ENCODE measurements at places on chromosomes 4 and X. TPM values are rescaled to one million over a fixed set of nuclear protein-coding genes. Genes with fewer than 3 reads are reported as not detected.

The TMEM156 gene
- 16.8 TPM for total RNA-seq

The ARHGEF38 gene
- total RNA-seq, result not detected

The ZNF827 gene
- 25.0 TPM for total RNA-seq

The CXCL3 gene
- not detected for total RNA-seq

The DRD5 gene
- not detected for total RNA-seq

The LONRF3 gene
- 10.6 TPM for total RNA-seq

The SEL1L3 gene
- 64.3 TPM for total RNA-seq

DNA sequence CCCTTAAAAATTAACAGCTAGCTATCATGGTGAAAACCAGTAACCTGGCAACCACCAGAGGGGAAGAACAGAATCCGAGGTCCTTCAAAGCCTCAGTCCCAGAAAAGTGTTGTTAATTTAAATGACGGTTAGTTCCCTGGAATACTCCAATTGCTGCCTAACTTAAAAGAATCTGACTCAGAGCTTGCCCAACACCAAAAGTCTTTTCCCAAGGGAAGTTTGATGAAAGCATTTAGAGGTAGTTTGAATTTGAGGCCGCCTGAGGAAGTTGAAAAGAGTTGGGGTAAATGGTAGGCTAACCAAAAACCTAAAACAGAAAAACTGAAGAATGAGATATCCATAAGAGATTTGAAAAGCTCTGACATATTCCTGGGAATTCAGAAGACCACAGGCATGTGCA is 46.6 kb downstream of the IL13RA2 start:
- H3K36me3 ChIP-seq, result no peaks in the 10 kb centered on the region
- no peak for DNase-seq
- H3K27ac ChIP-seq, result no peak overlapping the region
- no peaks in the 10 kb centered on the region for H3K4me1 ChIP-seq

DNA sequence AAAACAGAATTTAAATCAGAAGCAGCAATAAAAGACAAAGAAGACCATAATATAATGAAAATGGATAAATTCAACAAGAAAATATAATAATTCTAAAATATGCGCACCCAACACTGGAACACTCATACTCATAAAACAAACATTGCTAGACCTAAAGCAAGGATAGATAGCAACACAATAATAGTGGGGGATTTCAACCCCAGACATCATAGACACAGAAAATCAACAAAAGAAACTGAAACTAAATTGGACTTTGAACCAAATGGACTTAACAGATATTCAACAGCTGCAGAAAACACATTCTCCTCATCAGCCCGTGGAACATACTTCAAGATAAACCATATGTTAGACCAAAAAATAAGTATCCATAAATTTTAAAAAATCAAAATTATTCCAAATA is 1552.6 kb downstream of the C4orf33 start:
- no peaks in the 10 kb centered on the region for H3K27me3 ChIP-seq
- no peaks in the 10 kb centered on the region for H3K36me3 ChIP-seq
- DNase-seq, result no peak
- H3K4me1 ChIP-seq, result no peaks in the 10 kb centered on the region
- no peak overlapping the region for H3K27ac ChIP-seq

DNA sequence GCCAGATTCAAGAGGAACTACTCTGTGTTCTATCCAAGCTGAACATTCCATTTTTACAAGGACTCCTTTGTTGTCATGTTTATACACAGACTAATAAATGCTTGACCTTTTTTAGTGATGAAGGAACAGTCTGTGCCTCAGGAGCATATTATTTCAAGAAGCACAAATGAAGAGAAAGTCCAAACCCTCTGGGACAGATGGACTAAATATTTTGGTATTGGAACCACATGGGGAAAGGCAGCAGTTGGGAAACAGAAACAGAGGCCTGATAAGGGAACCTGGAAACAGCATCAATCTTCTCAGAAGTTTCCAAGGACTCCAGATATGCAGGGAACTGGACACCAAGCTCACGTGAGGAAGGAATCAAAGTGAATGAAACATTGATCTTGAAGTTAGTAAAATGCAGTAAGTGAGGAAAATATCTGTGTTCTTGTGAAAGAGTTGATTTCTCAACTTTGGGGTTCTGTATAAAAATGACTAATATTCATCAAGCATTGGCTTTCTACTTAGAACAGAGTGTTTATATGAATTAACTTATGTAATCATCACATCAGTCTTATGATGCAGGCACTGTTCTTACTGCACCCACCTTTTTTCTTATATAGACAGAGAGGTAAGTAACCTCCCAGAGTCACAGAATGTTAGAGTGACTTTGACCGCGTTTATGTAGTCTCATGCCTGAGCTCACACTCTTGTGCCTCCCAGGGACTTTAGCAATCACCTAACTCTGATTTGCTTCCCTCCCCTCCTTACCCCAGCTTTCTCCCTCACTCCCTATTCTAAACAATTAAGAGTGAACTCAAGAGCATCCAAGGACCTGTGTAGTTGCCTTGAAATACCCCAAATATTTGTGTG is 148.9 kb upstream of the JADE1 start:
- no peak for DNase-seq
- no peaks in the 10 kb centered on the region for H3K36me3 ChIP-seq
- no peak overlapping the region for H3K27ac ChIP-seq
- peaks cover 11% of the 10 kb centered on the region for H3K4me1 ChIP-seq
- H3K4me3 ChIP-seq, result no peak overlapping the region
- no peaks in the 10 kb centered on the region for H3K27me3 ChIP-seq

DNA sequence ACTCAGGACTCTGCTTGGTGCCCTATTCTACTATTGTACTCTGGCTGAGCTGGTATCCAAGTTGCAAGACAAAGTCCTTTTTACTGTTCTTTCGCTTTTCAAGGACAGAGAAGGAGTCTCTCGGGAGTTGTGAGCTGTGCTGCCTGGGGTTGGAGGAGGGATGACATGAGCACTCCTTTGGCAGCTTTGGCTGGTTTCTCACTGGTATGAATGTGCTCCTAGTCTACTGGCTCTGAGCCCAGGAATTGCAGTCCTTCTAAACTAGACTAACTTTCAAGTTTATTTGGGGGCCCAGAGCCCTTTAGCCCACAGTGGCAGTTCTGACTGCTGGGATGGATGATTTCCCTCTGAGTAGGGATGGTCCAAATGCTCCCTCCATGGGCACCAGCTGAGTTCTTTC is 997.1 kb downstream of the RAB28 start:
- no peak overlapping the region for H3K4me3 ChIP-seq
- H3K36me3 ChIP-seq, result no peaks in the 10 kb centered on the region
- no peak overlapping the region for H3K27ac ChIP-seq
- no peaks in the 10 kb centered on the region for H3K27me3 ChIP-seq
- no peak for DNase-seq

DNA sequence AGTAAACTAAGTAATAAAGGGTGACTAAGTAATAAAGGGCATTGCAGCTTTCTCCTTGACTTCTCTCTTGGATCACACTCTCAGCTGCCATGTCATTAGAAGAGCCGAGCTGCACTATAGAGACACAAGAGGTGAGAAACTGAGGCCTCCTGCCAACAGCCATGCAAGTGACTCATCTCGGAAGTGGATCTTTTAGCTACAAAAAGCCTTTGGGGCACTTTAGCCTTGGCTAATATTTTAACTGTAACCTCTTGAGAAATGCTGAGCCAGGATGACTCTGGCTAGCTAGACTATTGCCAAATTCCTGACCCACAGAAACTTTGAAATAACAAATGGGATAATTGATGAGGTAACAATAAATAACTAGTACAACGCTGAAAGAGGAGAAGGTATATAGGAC is 1.5 kb upstream of the NEIL3 start:
- H3K36me3 ChIP-seq, result no peaks in the 10 kb centered on the region
- H3K27me3 ChIP-seq, result no peaks in the 10 kb centered on the region
- no peak overlapping the region for H3K27ac ChIP-seq
- no peak overlapping the region for H3K4me3 ChIP-seq
- peaks cover 25% of the 10 kb centered on the region for H3K4me1 ChIP-seq

DNA sequence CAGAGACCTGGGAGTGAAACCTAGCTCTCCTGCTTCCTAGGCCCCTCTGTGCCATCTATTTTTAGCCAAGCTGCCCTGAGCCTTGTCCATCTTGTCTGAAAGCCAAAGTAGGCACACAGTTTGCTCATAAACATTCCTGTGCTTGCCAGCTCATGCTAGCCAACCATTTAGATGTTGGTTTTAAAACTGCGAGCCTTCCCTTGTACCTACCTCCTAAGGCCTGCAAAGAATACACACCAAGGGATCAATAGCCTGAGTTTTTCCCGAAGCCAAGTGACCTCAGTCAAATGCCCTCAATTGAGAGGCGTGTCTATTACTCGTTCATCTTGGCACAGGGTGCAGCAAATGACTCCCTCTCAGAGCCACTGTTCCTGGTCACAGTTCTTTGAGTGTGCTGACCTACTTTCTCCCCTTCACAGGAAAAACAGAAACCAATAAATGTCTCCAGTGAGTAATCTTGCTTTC is 48.5 kb downstream of the ZCCHC12 start:
- H3K27me3 ChIP-seq, result no peaks in the 10 kb centered on the region
- H3K27ac ChIP-seq, result no peak overlapping the region
- no peak overlapping the region for H3K4me3 ChIP-seq
- H3K36me3 ChIP-seq, result no peaks in the 10 kb centered on the region

DNA sequence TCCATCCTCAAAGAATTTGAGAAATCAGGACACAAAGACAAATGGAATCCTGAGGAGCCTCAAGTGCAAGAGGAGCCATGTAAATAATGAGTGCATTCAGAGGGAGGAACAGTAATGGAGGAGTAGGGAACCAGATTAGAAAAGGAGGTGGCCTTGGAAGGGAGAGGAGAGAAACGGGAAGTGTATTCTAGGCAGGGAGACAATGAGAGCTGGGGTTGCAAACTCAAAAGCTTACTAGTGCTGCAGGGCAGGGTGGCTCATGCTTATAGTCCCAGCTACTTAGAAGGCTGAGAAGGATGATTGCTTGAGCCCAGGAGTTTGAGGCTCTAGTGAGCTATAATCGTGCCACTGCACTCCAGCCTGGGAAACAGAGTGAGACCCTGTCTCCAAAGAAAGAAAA is 113.2 kb upstream of the LSM6 start:
- H3K4me3 ChIP-seq, result no peak overlapping the region
- DNase-seq, result no peak
- no peaks in the 10 kb centered on the region for H3K27me3 ChIP-seq
- H3K36me3 ChIP-seq, result no peaks in the 10 kb centered on the region

DNA sequence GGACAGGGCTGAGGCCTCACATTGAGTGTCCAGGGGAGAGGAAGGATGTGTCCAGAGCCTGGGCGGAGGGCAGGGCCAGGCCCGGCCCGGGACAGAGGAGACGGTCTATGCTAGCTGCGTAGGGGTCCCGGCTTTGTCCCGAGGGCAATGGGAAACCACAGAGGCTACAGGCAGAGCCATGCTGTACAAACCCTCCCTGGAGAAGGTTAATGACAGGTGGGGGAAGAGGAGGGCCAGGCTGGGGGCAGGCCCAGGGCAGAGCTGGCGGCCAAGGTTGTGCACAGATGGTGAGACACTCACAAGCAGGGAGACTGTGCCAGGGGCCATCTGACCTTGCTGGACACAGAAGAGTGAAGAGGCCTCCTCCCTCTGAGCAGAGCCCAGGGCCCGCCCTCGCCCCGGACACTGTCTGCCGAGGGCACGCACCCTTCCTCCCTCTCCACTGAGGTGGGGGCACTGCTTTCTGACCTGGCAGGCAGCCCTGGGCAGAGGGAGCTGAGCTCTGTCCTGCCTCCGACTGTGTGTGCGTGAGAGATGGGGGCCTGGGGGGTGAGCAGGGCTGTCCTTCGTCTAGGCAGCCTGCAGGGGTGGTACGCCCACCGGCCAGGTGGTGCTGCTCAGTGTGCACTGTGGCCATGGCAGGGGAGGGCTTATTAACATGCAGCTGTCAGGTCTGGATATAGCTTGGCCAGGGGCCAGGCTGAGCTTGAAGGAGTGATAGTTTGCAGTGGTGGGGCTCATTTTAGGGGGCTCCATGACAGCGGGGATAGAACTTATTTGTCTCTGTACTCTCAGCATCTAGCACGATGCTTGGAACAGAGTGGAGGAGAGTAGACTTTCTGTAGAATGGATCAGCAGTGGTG is 75.7 kb upstream of the LRPAP1 start:
- H3K4me1 ChIP-seq, result no peaks in the 10 kb centered on the region
- H3K27me3 ChIP-seq, result no peaks in the 10 kb centered on the region
- no peak for DNase-seq
- H3K27ac ChIP-seq, result no peak overlapping the region
- no peak overlapping the region for H3K4me3 ChIP-seq
- H3K36me3 ChIP-seq, result no peaks in the 10 kb centered on the region

DNA sequence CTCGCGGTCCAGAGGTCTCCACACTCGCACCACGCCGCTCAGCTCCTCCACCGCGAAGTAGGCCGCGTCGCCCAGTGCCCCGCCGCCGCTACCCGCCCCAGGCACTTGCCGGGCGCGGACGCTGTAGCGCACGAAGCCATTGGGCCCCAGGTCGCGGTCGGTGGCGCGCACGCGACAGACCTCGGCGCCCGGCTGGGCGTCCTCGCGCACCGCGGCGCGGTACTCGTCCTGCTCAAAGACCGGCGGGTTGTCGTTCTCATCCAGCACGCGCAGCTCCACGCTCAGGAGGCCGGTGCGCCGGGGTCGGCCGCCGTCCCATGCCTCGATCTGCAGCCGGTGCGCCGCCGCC is 1.4 kb downstream of the DCHS2 start:
- no peaks in the 10 kb centered on the region for H3K36me3 ChIP-seq
- no peak for DNase-seq
- peaks cover 5% of the 10 kb centered on the region for H3K27me3 ChIP-seq
- no peak overlapping the region for H3K27ac ChIP-seq

DNA sequence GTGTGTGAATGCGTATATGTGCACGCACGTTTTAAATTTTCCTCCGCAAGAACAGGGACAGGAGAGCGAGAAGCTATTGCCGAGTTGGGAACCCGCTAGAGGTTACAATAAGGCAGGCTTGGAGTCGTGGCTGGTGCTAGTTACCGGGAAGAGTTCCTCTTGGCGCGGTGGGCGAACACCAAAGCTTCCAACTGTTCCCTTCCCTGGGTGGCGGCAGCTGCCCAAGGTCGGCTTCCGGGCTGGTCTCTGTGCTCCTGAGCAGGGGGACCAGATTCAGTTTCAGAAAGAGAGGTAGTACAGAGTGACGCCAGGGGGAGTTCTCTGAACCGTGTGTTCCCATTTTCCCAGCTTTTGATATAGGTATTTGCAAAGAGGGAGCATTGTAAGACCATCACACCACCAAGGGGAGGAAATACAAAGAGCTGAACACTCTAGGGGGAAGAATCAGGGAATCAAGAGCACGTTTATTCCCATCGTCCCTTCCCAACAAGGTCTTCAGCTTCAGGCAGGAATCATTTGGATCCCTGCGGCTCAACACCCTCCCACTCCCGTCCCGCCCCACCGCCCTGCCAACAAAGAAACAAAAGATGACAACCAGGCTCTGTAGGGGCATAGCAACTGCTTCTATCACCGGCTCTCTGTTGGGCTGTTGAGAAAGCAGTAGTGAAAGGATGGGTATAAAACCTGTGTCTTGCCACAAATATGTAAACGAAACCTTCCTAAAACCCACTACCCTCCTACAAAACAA is 113.6 kb upstream of the TEX13C start:
- H3K27ac ChIP-seq, result no peak overlapping the region
- no peaks in the 10 kb centered on the region for H3K36me3 ChIP-seq
- peaks cover 4% of the 10 kb centered on the region for H3K4me1 ChIP-seq
- no peak for DNase-seq
- peaks cover 7% of the 10 kb centered on the region for H3K27me3 ChIP-seq

DNA sequence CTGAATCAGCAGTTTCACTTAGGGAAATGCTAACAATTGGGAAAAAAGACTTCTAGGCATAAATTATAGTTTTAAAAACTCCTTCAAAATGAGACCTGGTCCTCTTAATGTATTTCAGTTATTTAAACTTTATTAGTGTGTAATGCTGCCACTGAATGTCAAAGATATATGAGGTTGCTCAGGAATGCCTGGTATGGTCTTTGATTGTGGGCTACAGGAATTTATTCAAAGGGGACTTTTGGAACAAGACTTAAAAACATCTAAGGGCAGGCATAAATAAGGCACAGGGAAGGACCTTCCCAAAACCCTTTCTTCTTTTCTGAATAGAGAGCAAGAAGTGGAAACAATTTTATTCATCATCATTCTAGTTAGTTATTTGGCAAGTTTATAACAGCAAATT is 439.1 kb downstream of the TLL1 start:
- no peaks in the 10 kb centered on the region for H3K4me1 ChIP-seq
- H3K36me3 ChIP-seq, result no peaks in the 10 kb centered on the region
- no peak for DNase-seq

Data from CD4-positive, alpha-beta memory T cell (primary cell).